NCI-H2227 treated with DMSO at 0.1 percent for 48 hours (cell line): ENCODE measurements at places on chromosomes 7 and 10.

DNA sequence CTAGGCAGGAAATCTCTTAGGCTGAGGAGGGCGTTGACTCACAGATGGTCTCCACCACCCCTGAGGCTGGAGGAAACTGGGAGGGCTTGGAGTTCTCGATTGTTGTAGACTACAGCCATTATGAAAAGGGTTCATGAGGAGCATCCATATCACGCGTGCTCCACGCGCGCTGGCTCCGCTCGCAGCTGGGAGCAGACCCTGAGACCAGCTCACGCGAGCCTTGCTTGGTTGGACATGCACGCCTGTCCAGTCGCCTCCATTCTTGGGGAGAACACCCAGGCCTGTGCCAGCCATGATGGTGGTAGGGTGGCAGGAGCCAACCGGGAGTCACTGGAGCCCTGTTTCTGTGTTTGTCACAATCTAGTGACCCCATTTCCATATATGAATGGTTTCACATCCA is 139.1 kb downstream of the TCERG1L start:
- DNase-seq, result no peak

DNA sequence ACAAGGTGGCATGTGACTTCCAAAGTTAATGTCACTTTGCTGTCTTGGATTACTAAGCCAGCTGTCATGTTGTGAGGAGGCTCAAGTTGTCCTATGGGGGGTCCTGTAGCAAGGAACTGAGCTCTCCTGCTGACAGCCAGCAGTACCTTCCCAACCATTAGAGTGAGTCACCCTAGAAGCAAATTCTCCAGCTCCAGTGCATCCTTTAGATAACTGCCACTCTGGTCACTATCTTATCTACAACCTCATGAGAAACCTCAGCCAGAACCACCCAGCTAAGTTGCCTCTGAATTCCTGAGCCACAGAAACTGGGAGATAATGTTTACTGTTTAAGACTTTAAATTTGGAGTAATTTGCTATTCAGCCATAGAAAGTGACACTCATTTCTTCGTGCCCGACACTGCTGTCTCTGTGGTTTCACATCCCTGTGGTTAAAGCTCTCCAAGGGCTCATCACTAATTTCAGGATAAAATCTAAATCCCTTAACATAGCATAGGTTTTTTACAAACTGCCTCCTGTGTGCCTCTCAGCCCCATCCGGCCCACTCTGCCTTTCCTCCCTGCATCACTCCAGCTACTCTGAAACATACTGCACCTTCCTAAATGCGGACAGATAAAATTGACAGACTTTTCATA is 83.5 kb downstream of the PRR15 start:
- DNase-seq, result no peak

GRCh38 chr7:27339478-27339877 is 96.9 kb downstream of the EVX1 start:
- no peak for DNase-seq

DNA sequence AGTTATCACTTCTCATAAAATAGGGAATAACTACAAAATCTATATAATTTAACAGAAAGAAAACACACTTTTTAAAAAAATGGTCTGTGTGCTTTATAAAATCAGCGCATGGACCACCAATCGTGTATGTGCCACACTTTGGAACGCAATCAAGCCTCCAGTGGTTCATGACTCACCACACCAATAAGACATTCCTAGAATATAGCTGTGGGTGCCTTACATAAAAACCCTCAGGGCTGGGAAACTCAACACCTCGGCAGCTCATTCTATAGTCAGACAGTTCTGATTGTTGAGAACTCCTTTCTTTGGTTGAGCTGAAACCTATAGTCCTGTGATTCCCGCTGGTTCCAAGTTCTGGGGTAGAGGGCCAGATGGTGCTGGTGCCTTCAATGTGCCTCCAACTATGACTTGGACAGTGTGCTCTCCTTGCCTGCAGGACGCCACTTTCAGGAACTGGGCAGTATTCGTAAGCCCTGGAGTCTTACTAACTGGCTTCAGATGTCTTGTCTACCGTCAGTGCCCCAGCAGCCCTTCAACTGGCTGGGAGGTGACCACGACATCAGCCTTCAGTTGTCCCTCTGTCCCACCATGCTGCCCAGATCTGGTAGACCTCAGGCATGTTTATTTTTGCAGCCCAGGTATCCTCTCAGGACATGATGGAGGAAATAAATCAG is 135.7 kb upstream of the GDF10 start:
- DNase-seq, result no peak

DNA sequence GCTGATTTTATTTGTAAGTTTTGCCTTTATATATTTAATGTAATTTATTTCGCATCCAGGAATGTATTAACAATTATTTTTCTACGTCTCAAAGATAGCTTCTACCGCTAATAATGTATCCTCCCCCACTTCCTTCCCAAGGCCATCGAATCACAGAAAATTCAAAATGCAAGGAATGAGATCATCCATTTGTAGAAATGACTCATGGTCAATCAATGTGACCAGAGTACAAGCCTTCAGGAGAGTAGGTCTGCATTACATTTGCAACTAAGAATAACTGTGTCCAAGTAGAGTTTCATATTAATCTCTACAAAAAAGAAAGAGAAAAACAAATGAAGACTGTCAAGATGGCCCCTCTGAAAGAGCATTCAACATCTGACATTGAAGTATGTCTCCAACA is 205.9 kb upstream of the PHF14 start:
- no peak for DNase-seq

DNA sequence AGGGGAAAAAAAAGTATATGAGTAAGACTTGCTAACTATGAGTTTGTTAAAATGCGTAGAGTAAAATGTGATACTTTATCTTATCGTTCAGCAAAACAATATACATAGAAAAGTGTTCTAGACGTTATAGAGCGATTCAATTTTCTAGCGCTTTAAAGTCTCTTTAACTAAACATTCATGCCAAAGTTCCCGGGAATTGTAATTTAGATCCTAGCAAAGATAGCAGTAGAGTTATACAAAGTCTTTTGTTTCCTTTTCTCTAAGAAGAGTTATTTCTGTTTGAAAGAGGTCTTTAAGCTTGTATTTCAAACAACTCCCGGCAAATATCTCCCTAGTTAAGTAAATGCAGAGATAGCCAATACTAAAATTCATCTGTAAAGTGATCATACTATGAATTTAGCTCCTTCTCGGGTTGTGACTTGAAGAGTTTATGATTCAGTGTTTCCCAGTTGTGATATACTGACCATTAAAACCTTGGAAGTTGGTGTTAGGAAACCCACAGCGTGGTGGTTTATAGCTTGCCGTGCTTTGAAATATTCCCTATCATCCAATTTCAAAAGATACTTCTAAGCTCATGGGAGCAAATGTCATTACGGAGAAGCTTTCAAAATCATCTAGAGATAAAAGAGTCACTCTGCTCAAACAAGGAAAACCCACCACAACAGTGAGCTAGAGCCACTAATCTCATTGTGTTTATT is 171.7 kb downstream of the CSTF2T start:
- DNase-seq, result no peak

GRCh38 chr7:34596887-34597286 is 61.1 kb upstream of the NPSR1 start:
- no peak for DNase-seq

GRCh38 chr10:34299105-34299611 is 515.9 kb downstream of the PARD3 start:
- no peak for DNase-seq

GRCh38 chr7:22676385-22676784 is 50.6 kb upstream of the IL6 start:
- DNase-seq, result no peak

DNA sequence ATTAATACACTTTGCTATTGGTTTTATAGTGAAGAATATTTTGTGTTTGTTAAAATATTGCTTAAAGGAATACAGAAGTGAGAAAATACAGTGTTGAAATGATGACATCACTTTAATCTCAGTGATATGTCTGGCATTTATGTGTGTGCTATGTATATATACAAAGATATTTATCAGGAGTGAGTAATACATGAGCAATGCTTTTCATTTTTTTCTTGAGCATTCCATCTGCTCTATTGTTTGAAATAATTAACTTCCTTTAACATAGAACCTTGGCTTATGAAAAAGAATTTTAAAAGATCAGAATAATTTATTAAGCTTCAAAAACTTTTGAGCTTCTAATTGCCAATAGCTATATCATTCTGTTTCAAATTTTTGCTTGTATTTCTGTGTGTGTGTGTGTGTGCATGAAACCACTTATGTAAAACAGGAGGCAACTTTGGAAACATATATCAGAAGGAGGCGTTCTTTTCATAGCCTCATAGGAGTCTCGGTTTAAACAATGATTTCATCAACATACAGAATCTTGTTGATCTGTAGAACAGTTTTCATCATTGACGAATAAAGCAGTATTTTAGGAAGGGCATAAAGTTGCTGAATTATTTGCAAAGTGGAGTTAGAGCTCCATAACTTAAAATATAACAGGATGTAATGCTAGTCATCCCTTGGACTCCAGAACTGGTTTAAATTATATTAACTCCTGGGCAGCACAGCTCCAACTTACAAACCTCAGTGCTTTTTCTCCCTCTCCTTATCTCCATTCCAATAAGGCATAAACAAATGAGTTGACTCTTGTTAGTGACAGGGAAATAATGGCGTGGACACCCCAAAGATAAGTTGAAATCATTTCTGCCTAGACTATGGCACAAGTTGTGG is 228.4 kb upstream of the DGKB start:
- DNase-seq, result no peak

- no peak for DNase-seq
Measured at GRCh38 chr7:66125052-66125694, 10.5 kb downstream of the CRCP start.

- peak; percentile 69 for DNase-seq
Measured at GRCh38 chr10:117165538-117166417, 27.7 kb upstream of the VAX1 start.

- peak; percentile 83 for DNase-seq
Measured at GRCh38 chr7:134732728-134733127, 46.7 kb upstream of the CALD1 start.

DNA sequence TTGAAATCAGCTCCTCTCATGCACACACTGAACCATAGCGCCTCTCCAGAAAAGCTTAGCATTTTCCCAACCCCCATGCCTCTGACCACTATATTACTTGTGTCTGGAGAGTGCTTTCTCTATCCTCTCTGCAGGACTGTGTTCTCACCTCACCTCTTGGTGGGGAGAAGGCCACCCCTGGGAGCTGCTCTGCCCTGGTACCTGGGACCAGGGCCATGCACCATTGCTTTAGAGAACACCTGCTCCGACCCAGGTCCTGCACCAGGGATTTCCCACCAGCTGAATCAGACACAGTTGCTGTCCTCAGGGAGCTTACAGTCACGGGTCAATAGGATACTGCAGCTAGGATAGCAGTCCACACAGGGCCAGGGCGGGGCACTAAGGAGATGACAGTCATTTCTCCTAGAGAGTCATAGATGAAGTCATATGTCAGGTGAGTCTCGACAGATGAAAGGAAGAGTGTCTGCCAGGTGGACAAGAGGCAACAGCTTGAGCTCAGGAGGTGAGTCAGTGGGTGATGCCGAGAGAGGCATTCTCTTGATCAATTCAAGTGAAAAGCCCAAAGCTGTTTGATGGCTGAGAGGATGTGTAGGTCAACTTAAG is 619 bp upstream of the LMTK2 start:
- no peak for DNase-seq

DNA sequence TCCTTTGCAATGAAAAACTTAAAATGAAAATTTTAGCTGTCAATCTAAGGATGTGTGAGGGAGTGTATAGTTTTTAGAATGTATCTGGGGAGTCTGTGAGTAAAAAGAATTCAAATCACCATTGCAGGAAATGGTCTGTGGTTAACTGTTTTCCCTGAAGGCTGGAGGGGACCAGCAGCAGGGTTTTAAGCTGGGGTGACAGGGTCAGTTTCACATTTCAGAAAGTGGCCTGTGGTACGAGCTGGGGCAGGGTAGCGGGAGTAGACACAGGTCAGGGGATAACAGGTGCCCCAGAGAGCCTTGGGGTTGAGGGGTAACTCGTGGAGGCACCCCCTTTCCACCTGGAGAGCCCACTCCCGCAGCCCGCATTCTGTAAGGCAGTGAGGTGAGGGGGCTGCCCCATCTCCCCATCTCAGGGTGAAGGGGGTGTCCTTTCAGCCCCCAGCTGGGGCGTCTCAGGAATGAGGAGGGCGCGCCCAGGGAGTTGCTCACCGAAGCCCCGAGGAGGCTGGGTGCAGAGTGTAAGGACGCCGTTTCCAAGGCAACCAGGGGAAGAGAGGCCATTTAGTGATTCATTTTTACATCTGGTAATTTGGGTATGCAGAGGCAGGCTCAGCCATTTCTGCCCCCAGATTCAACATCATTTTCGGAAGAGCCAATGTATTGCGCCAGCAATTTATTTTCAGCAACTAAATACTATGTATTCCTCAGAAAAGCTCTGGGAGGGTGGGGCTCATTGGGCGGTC is 168.9 kb downstream of the SLIT1 start:
- DNase-seq, result no peak

DNA sequence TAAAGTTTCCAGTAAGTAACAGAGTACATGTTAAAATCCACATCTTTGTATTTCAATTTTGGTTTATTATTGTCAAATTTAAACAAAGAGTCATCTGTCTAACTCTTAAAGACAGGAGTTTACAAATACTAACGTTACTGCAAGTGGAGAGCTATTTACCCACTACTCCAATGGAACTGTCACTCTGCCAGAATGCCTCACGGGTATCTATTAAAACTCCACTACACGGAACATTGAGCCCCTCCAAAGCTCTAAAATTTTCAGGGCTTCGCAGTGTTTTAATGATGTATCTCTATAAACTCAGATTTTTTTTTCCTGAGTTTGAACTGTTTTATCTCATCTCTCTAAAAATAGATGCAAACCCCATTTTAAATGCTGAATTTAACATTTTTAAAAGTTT is 388.7 kb upstream of the SEMA3A start:
- no peak for DNase-seq

GRCh38 chr7:149500910-149501309 is 3.3 kb upstream of the ZNF746 start:
- DNase-seq, result no peak

DNA sequence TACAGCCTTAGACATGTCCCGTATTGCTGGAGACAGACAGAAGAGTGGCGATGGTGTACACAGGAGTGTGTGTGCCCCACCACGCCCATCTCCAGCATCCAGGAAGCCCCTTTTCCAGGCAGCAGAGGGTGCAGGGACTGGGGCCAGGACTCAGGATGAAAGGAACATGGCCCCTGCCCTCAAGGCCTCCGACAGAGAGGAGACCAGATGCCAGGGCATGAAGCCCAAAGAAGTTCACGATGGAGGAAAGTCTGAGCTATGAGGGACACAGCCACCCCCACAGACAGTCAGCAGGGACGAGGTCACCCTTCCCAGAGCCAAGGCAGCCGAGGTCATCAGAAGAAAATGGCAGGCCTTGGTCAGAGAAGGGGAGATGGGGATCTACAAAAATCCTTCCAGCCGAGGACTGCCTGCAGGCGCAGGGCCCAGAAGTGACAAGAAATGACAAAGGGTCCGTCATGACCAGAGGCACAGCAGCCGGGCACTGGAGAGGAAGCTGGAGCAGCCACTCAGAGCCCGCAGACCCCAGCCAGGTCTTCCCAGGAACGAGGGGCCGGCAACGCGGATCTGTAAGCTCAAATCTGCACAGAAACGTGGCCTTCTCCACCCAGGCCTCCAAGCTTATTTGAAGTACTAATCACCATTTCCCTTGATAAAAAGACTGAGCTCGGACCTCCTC is 78.7 kb upstream of the PPP2R2D start:
- no peak for DNase-seq

GRCh38 chr10:48444861-48445841 is 138.7 kb downstream of the MAPK8 start:
- DNase-seq, result no peak
